ENCODE measurements at places on chromosomes 5 and 9.
A peak's percentile ranks its signal among the peaks of the same experiment; 100 is the strongest.

DNA sequence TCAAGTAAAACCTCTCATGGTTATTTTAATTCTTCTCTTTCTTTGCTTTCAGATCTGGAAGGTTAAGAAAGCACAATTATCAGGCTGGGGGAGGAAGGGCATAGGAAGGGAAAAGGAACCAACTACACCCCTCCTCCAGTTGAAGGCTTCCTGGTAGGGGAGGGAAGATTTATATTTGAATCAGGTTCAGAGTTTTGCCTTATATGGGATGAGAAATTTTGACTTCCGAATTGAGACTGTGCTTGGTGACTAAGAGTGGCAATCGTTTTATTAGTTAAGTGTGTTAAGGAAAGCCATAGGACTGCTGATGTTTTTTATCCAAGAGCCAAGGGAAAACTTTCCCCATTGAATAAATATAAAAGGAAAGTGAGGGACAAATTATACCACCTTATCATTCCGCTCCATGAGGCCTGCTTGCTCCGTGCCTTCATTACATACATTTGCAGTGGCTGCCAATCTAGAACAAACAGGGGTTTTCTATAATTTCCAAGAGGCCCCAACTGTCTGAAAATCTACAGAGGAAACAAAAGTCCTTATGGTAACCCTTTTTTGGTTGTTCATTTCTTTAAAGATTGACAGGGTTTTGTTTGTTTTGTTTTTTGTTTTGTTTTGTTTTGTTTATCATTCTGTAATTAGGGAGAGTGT lies 115.7 kb upstream of the EPB41L4A start:
- no peak for DNase-seq

DNA sequence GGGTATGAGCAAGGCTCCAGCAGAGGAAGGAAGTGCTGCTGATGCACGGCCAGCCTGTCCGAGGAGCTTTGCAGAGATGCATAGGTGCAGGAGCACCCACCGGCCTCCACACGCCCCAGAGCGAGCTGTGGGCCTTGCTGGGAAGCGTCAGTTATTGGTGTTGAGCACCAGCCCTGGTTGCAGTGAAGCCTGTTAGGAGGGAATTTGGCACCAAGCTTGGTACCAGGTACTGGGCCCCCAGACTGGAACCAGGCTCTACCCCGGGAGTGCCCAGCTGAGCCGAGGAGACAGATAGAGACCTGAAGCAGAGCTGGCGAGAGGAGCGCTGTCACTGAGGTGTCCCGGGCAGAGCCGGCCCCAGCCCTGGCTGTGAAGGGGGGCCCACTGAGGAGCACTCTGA lies 5.2 kb downstream of the TCF7 start:
- no peak for DNase-seq

GRCh38 chr5:153907170-153907775 lies 131.4 kb downstream of the FAM114A2 start:
- DNase-seq = no peak

DNA sequence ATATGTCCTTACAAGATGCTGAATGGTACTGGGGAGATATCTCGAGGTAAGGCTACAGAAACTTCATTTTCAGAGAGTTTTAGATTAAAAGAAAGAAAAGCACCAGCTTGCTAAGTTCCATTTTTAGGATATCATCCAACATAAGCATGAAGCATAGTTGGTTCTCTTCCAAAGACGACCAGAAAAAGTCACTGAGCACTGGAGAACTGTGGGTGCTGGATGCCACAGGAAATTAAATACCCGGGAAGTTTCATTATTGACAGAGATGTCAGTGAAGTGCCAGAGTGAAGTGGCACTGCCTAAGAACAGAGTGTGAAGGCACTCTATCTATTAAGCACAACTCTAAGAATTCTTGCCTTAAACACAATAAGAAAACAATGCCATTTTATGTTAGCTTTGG lies 76.8 kb downstream of the PIK3R1 start:
- no peak for DNase-seq

DNA sequence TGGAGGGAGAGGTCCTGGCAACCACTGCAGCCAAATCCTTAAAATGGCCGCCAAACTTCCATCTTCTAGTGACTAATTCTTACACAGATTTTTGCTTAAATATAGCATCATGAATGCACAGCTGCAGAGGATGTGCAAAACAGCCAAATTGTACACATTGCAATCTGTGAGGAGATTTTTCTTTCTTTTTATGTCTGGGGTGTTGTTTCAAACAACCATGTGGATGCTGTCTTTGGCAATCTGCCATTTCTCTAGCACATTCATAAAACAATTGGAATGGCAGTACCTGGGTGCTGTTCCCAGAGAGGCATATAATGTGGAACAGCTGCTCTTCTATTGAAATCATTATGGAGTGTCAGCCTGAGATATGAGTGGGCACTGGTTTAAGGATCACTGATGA lies 1082.9 kb upstream of the SEMA6A start:
- no peak for DNase-seq

- DNase-seq = peak; percentile 35
These were observed 1163.0 kb downstream of the TAF11L14 start for GRCh38 chr5:18797222-18797621.

- peak; percentile 82 for DNase-seq
These were observed 48.5 kb downstream of the PLGRKT start for GRCh38 chr9:5389109-5389732.

- DNase-seq = no peak
These were observed 29.2 kb downstream of the PTPN3 start for GRCh38 chr9:109468927-109469326.

GRCh38 chr5:175494264-175495183 lies 16.2 kb downstream of the SFXN1 start:
- DNase-seq = no peak

DNA sequence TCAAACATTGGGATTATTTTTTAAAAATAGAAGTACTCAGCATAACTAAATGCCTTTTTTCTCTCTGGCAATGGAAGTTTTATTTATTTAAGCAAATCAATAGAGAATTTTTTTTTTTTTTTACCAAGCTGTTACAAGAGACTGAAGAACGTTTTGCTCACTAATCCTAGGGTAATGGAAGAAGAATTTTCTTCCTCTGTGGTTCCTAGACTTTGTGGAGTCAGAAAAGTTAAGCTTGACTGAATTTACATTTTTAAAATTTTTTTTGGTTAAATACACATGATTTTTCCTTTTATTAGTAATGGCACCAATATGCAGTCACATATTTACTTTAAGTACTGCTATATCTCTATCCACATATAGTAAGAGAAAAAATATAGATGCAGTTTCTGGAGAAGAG lies 189.8 kb downstream of the PCSK1 start:
- DNase-seq = peak; percentile 58

- no peak for DNase-seq
These were observed 118.1 kb downstream of the SIL1 start for GRCh38 chr5:139079991-139080610.

- DNase-seq = no peak
These were observed 62.9 kb downstream of the RAI14 start for GRCh38 chr5:34719029-34719428.

- DNase-seq = no peak
These were observed 473.1 kb upstream of the GRAMD2B start for GRCh38 chr5:125950012-125950615.

- peak; percentile 59 for DNase-seq
These were observed 80.1 kb downstream of the ZCCHC7 start for GRCh38 chr9:37200433-37201005.

Data from HCEC 1CT (cell line).